ENCODE measurements at places on chromosomes 1 and 21.
A peak's percentile ranks its signal among the peaks of the same experiment; 100 is the strongest.

DNA sequence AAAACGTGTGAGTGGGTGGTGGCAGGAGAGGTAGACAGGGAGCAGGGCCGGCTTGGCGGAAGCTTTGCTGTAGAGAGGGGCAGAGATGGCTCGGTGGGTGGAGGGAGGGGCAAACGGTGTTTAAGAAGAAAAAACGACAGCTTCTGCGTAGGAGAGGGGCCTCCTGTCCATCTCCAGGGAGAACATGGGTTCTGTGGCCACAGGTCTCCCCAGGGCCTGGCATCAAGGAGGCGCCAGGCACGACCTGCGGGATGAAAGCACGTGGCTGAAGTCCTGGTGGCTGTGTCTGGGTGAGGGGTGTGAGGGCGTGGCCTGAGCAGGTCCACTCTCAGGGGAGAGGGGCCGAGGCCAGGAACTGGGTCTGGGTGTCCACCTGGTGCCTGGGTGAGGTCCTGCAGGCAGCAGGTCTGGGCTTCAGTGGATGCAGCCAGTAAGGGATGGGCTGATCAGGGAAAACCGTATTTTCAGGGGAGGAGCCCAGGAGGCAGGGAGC lies 940 bp upstream of the PRKCZ start:
- no peak for DNase-seq

DNA sequence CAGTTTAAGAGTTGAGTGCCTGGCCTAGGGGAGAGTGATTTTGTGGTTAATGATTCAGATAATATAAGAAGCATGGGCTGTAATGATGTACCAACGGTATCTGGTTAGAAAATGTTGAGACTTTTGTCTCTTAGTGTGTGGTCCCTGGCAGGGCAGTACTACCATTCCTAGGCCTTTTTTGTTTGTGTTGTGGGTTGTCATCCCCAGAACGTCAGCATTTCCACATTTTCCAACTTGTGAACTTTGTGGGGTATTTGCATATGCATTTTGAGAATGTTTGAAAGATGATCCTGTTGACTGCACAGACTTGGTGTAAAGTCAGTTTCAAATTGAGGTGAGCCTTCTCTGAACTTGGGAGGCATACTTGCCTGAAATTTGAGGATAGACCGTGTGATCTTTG lies 11.4 kb downstream of the NEK7 start:
- no peak for DNase-seq

DNA sequence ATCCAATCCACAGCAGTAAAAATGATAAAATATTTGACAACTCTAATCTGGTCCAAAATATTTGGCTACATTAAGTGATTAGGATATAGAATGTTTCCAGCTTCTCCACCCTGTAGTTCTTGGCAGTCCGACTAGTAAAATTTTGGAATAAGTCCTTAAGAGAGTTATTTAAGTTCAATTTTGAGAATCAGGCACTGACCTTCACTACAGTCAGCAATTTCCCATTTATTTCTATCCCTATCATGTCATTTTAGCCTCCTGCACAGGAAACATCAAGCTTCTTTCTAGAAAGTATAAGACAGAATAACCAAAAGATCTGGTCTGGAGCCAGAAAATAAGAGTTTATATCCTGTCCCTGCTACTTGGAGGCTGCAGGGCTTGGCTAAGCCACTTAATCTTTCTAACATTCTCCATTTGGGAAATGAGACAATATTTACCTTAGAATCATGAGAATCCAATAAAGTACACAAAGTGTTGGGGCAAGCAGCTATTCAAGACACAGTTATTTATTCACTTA lies 162.2 kb downstream of the DPYD start:
- no peak for DNase-seq

DNA sequence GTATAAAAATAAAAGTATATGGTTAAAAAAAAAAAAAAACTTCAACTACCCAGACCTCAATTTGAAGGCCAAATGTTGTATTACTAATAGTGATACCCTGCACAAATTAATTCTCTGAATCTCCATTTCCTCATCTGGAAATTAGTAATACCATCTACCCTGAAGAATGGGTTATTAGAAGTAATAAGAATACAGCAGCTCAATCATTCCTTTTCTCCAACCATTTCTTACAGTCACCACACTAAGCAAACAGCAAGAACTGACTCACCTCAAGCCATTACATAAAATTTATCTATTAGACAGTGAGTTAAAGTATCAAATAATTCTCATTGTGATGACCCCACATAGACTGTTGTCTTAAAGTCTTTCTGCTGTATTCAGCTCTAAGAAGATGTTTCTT lies 39.6 kb downstream of the RERE start:
- no peak for DNase-seq

GRCh38 chr21:46063227-46063626 lies 34.7 kb upstream of the COL6A2 start:
- no peak for DNase-seq

DNA sequence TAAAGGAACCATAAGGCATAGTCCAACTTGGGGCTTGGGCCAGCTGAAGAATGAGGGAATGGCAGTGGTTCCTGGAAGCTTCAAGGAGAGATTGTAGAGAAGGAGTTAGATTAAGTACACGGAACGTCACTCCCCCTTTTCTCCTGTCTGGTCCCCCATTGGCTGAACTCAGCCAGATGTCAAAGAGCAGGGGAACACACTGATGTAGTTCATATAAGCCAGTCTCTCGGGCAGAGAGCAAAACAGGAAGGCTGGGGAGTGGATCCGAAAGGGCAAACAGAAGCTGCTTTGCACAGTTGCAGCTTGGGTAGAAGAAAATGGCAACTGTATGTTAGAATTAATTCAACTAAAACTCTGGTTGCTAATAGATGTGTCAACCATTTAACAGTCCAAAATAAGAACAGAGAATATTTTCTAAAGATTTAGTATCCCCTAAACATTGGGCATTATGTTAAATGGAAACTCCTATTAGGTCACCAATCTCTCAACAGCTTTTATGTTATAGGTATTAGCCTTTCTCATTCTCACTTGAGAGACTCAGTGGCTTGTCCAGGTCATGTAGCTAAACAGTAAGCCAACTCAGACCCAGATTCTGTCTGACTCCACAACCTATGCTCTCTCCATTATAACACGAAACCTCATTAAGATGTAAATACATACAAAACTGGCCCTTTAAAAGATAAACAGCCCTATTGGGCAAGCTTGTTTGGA lies 600.7 kb upstream of the USP24 start:
- DNase-seq, result no peak

DNA sequence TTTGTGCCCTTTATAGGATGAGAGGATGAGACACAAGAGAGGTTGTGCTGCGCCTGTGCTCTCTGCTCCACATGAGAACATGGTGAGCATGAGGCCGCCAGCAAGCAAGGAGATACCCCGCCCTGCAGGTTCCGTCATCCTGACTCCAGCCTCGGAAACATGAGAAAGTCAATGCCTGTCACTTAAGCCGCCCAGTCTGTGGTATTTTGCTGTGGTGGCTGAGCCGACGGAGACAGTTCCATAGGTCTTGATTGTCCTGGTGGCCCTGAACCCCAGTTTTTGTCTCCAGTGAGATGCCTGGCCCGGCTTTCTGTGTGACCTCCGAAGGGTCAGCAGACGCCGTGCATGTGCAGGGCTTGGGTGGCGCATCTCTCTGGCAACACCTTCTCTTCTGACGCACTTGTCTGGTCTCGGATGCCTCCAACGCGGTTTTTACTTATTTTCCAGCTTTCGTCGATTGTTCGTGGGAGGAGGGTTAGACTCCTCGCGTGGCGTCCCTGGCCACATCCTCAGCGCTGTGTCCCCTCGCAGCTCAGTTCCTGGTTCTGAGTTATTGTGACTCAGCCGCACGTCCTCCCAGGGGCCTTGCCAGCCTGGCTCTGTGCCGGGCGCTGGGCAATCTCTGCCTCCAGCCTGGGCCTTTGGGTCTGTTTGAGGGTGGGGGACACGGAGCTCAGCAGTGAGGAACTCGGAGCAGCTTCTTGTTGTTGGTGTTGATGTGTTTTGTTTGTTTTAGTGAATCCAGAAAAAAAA lies 70.0 kb downstream of the FAAP20 start:
- no peak for DNase-seq

- DNase-seq, result no peak
Measured at GRCh38 chr1:24955161-24955560, 25.1 kb upstream of the RUNX3 start.

GRCh38 chr21:39441502-39442475 lies 3.8 kb downstream of the LCA5L start:
- peak; percentile 53 for DNase-seq

DNA sequence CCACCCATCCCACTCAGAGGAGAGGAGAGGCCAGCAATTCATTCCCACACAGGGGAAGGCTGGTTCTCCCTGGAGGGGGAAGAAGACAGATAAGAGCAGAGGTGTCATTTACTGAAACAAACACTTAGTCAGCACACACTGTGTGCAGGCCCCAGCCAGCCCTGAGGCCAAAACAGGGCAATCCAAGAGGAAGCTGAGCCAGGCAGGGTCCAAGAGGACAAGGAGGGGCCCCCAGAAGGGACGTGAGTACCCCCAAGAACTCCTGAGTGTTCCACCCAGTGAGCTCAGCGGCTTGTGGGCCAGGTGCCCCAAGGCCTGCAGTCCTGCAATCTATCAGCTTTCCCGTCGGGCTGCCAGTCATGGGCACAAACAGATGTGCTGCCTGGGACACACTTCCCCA lies 15.8 kb downstream of the ADGRB2 start:
- no peak for DNase-seq

DNA sequence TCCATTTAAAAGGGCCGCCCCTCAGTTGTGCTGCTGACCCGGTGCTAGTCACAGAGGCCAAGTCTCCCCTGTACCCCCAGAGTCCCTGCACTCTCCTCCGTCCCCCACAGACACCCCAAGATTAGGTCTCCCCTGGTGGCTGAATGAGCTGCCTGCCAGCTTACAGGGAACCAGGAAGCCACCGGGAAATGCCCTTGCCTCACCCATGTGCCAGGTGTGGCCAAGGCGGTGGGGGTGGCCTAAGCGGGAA lies 32.7 kb downstream of the HSPG2 start:
- DNase-seq, result no peak

DNA sequence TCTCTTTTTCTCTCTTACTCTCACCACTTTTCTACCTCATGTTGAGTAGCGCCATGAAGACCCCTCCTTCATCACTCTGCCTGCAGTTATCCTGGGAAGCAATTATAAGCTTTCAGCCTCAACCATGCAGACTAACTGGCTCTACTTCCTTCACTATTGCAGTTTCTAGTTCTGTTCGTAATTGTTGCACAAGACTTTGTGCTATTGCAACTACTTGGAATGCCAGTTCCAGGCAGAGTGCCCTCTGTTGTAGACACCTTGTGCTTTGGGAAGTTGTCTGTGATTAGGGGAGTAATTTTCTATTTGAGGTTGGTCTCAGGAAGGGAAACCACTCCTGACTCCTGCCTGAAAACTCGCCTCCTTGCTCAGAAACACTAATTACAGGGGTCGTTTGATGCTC lies 19.4 kb downstream of the PGM1 start:
- DNase-seq, result no peak

GRCh38 chr1:228166170-228166936 lies 749 bp downstream of the IBA57 start:
- DNase-seq, result peak; percentile 26

- DNase-seq, result no peak
Measured at GRCh38 chr1:198411240-198411639, 129.2 kb downstream of the ATP6V1G3 start.

DNA sequence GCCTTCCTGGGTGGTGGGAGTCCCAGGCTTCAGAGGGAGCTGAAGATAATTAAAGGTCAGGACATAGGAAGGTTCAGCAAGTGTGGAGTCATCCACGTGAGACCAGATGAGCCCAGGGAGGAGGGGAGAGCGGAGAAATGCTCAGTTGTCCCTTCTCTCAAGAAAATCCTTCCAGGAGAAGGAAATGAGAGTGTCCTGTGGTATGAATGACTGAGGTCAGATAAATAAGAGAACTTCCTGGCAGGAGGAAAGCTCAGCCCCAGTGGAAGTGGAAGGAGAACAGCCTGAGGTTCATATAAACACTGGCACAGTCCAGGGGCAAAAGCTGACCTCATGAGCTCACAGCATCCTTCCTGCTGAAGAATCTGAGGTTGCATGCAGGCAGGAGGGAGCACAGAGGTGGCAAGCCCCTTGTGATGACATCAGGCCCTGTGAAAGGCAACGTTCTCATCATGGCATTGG lies 97.6 kb downstream of the NAV1 start:
- DNase-seq, result no peak

GRCh38 chr1:54415991-54416390 lies 9.8 kb upstream of the SSBP3 start:
- no peak for DNase-seq

- DNase-seq, result no peak
Measured at GRCh38 chr1:39385067-39385988, 106.1 kb upstream of the BMP8A start.

GRCh38 chr1:116164150-116164549 lies 53.0 kb downstream of the MAB21L3 start:
- DNase-seq, result no peak

GRCh38 chr1:4762146-4762545 lies 107.7 kb downstream of the AJAP1 start:
- DNase-seq, result no peak

DNA sequence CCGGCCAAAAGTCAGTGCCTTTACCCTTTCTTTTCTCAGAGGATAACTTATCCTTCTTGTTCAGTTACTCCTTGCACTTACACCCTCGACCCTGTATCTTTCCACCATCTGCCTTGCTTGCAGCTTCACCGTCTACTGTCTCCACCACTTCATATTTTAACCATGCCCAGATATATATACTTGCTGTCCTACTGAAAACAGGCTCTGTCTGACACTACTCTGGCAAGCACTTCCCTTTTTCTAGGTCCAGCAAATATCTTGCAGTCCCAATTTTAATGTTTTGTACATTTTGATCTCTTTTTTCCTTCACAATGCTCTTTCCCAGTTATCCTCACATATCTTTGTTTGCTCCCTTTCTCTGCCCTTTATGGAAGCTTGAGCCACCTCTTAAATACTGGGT lies 308.6 kb downstream of the TPR start:
- DNase-seq, result no peak

DNA sequence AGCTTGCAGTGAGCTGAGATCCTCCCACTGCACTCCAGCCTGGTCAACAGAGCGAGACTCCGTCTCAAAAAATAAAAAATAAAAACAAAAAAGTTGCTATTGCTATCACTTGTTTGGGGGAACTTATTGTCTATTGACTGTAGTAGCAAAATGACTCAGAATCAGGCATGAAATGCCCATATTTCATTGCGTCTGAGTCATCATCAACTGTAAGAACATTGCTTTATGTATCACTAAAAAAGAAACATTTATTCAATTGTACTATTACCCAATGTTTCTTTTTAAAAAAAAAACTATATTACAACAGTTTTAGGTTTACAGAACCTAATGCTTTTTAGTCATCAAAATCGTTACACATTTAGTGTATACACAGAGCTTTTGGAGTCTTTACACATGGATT lies 91.0 kb upstream of the FMN2 start:
- DNase-seq, result no peak

Measured in kidney epithelial cell (primary cell).